Lower lobe of right lung (tissue), 2 donors: ENCODE measurements at places on chromosomes 5 and 9.

DNA sequence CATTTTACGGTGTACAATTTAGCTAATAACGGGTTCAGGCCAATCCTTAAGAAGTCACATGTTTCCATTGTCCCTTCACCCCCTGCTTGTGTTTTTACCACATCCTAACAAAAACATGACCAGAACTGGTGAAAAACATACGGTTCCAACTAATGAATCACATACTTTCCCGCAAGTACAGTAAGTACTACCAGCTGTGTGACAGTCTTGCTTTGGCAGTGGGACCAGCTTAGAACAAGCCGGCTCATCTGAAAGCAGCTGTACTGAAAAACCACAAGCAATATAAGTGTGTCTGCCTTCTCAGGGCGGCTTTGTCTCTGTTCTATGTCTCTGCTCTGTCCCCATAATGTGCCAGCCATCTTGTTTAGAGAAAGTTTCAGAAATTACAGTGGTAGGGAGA, 242.5 kb downstream of the BNC2 start:
- no peak overlapping the region for H3K4me3 ChIP-seq
- H3K27ac ChIP-seq: no peak overlapping the region
- DNase-seq: no peak
- H3K27me3 ChIP-seq: no peaks in the 10 kb centered on the region
- H3K4me1 ChIP-seq: peaks cover 21% of the 10 kb centered on the region

- no peaks in the 10 kb centered on the region for H3K4me1 ChIP-seq
- H3K36me3 ChIP-seq: peaks cover 14% of the 10 kb centered on the region
- no peak overlapping the region for H3K4me3 ChIP-seq
- DNase-seq: no peak
- H3K27ac ChIP-seq: no peak overlapping the region
- H3K27me3 ChIP-seq: no peaks in the 10 kb centered on the region
Observed at GRCh38 chr5:57267805-57268204, 93.9 kb downstream of the GPBP1 start.

GRCh38 chr5:120806202-120806601, 342.1 kb downstream of the PRR16 start:
- no peaks in the 10 kb centered on the region for H3K27me3 ChIP-seq
- no peak overlapping the region for H3K4me3 ChIP-seq
- no peak for DNase-seq
- H3K27ac ChIP-seq: no peak overlapping the region

GRCh38 chr9:71472400-71472799, 295.9 kb downstream of the CEMIP2 start:
- no peak overlapping the region for H3K4me3 ChIP-seq
- no peak for DNase-seq
- H3K36me3 ChIP-seq: no peaks in the 10 kb centered on the region
- no peaks in the 10 kb centered on the region for H3K27me3 ChIP-seq
- H3K4me1 ChIP-seq: no peaks in the 10 kb centered on the region

GRCh38 chr5:36640949-36641348, 34.5 kb downstream of the SLC1A3 start:
- no peak for DNase-seq
- H3K4me1 ChIP-seq: no peaks in the 10 kb centered on the region
- H3K4me3 ChIP-seq: no peak overlapping the region
- H3K27ac ChIP-seq: no peak overlapping the region
- H3K27me3 ChIP-seq: no peaks in the 10 kb centered on the region

DNA sequence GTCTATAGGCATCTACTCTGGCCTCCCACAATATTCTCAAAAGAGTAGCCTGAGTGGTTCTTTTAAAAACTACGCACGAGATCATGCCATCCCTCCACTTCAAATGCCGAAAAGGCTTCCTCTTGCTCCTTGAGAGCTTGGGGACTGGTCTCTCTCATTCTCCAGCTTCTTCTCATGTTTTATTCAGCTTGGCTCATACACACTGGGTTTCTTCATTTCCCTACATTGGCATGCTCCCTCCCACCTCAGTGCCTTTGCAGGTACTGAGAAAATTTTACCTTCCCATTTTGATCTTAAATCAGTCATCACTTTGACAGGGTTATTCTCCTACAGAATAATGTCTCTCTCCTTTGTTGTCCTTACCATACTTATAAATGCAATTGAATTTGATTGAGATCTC, 20.4 kb downstream of the PRLR start:
- no peaks in the 10 kb centered on the region for H3K27me3 ChIP-seq
- no peak overlapping the region for H3K4me3 ChIP-seq
- no peaks in the 10 kb centered on the region for H3K4me1 ChIP-seq

GRCh38 chr5:135628771-135629563, 50.2 kb upstream of the CXCL14 start:
- H3K27me3 ChIP-seq: no peaks in the 10 kb centered on the region
- no peaks in the 10 kb centered on the region for H3K36me3 ChIP-seq

GRCh38 chr5:163759000-163759704, 253.7 kb downstream of the MAT2B start:
- H3K4me3 ChIP-seq: no peak overlapping the region
- H3K27me3 ChIP-seq: no peaks in the 10 kb centered on the region
- H3K27ac ChIP-seq: no peak overlapping the region
- H3K4me1 ChIP-seq: no peaks in the 10 kb centered on the region
